ENCODE measurements at places on chromosomes 7 and 10.

- no peak for DNase-seq
These were observed 66.6 kb downstream of the CALML3 start for GRCh38 chr10:5591336-5591824.

GRCh38 chr7:131087756-131088658 is 239.7 kb upstream of the MKLN1 start:
- DNase-seq, result no peak

- DNase-seq, result no peak
These were observed 27.4 kb downstream of the GTF2I start for GRCh38 chr7:74684921-74685320.

DNA sequence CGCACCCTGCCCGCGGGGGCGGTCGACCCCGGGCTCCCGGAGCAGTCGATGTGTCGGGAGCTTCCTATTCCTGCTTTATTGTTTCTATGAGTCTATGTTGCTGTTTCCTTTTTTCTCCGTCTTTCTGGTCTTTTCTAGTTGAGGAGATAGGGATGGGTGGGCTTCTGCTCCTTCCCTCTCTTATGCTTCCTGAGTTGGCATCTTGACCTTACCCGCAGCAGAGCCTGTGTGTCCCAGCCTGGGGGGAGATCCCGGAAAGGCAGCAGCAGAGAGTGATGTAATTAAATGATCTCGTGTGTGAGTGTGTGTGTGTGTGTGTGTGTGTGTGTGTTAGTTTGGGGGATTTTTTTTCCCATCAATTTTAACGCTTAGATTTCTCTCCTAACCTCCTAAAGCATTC is 486 bp upstream of the SORCS1 start:
- DNase-seq, result no peak

DNA sequence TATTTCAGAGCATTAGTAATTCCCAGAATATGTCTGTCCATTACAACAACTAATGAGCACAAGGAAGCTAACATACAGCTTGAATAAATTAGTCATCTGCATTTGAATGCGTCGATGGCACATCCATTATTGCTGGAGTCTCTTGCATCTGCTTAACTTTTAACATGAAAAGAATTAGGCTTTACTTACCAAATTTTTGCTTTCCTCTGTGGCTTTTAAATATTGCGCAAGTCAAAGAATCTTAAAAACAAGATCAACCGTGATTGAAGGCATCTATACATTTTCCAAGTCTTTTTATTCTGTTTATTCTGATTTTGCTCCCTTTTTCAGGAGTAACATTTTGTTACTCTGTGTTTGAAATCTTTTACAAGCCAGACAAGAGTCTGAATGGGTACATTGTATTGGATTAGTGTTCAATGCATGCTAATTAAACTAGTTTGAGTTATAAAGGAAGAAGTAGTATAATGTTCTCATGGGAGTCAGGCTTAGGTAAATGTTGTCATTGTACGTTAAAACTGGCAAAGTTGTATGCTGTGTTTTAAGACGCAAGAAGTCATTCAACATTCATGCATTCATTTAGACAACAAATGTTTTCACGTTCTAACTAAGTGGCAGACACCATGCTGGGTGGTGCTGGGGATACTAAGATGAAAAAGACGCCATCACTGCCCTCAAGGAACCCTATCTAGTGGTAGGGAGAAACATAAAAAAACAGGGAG is 4.0 kb upstream of the CACNB2 start:
- no peak for DNase-seq

DNA sequence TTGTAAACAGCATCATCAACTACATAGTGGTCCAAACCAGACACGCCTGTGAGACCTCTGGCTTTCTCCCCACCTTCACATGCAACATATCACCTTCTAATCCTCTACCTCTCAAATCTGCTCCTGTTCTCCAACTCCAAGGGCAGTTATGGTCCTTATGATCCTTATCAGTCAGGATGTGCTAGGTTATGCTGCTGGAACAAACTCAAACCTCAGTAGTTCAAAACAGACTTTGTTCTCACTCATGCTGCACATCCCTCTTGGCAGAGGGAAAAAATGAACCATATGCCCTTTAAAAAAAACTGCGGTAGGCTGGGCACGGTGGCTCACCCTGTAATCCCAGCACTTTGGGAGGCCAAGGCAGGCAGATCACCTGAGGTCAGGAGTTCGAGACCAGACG is 76.1 kb downstream of the RNF216 start:
- DNase-seq, result no peak

Measured in NCI-H1694 (cell line).